Vagina (tissue), 2 donors: ENCODE measurements at places on chromosomes 2 and 18. TPM values are rescaled to one million over a fixed set of nuclear protein-coding genes. Genes with fewer than 3 reads are reported as not detected.

DNA sequence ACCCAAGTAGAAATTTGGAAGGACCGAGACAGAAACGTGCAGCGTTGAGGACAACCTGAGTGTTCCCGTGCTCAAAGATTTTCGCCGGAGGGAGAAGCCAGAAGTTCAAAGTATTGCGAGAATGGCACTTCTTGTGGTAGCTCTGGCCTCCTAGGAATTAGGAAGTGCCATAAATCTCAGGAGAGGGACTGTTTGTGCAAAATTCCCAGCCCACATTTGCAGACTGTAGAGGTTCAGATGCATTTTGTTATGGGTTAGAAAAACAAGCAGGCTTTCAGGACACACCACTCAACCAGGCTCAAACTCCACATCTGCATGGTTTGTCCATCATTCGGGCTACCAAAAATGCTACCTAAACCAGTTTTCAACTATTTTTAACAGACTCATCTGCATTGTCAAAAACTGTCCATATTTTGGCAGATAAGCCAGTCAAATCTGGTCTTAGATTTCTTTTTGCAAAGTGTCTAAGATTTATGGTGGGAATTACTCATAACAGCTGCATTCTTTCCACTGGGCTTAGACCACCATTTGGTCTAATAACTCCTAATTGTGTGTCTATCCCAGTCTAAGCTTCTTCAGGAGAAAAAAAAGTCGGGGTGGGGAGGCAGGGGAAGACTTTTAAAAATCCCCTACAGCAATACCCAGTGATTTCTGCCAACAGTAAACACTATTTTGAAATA, 422.9 kb downstream of the ARHGAP15 start:
- H3K36me3 ChIP-seq, result no peaks in the 10 kb centered on the region
- no peaks in the 10 kb centered on the region for H3K27me3 ChIP-seq
- H3K4me1 ChIP-seq, result peaks cover 6% of the 10 kb centered on the region
- DNase-seq, result no peak

The PRR30 gene
- not detected for total RNA-seq

- no peak overlapping the region for H3K4me3 ChIP-seq
- H3K27ac ChIP-seq, result no peak overlapping the region
- no peaks in the 10 kb centered on the region for H3K27me3 ChIP-seq
- no peaks in the 10 kb centered on the region for H3K36me3 ChIP-seq
- DNase-seq, result no peak
Observed at GRCh38 chr2:223822818-223823217, 14.6 kb downstream of the AP1S3 start.

The AMER3 gene
- total RNA-seq, result not detected

DNA sequence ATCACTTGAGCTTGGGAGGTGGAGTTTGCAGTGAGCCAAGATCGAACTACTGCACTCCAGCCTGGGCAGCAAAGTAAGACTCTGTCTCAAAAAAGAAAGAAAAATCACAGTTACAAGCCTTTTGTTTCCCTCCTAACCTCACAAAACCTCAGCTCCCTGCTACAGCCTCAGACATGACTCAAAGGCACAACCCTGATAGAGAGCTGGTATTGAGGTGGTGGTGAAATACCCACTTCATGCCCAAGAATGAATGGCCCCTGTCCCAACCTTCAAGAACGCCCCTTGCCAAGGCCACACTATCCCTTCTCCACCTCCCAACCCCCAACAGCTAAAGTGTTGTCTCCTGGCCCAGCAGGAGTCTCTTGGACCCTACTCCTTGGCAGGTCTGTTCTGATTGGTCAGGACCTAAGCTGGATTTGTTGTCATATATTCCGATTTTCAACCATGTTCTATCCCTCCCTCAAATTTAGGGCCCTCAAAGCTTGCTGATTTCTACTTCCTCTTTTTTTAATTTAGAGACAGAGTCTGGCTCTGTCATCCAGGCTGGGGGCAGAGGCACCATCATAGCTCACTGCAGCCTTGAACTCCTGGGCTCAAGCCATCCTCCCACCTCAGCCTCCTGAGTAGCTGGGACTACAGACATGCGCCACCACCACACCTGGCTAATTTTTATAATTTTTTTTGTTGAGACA, 61.9 kb upstream of the BZW1 start:
- H3K4me3 ChIP-seq, result no peak overlapping the region
- H3K27me3 ChIP-seq, result no peaks in the 10 kb centered on the region
- no peaks in the 10 kb centered on the region for H3K4me1 ChIP-seq
- H3K27ac ChIP-seq, result no peak overlapping the region
- no peak for DNase-seq
- H3K36me3 ChIP-seq, result no peaks in the 10 kb centered on the region

- no peak for DNase-seq
- no peak overlapping the region for H3K27ac ChIP-seq
- no peak overlapping the region for H3K4me3 ChIP-seq
- no peaks in the 10 kb centered on the region for H3K27me3 ChIP-seq
- no peaks in the 10 kb centered on the region for H3K4me1 ChIP-seq
Observed at GRCh38 chr2:47429795-47430194, 26.8 kb downstream of the MSH2 start.

DNA sequence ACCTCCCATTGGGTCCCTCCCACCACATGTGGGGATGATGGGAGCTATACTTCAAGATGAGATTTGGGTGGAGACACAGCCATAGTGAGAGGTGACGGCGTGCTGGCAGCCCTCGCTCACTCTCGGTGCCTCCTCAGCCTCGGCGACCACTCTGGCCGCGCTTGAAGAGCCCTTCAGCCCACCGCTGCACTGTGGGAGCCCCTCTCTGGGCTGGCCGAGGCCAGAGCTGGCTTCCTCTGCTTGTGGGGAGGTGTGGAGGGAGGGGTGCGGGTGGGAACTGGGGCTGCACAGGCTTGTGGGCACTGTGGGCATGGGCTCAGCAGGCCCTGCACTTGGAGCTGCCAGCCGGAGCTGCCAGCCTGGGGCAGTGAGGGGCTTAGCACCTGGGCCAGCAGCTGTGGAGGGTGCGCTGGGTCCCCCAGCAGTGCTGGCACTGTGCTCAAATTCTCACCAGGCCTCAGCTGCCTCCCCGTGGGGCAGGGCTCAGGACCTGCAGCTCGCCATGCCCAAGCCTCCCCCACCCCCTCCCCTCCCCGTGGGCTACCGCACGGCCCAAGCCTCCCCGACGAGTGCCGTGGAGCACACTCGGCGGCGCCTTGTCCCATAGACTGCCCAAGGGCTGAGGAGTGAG, 73.0 kb downstream of the SERPINB8 start:
- H3K4me1 ChIP-seq, result no peaks in the 10 kb centered on the region
- DNase-seq, result no peak
- H3K27me3 ChIP-seq, result no peaks in the 10 kb centered on the region
- H3K27ac ChIP-seq, result no peak overlapping the region
- no peaks in the 10 kb centered on the region for H3K36me3 ChIP-seq
